Amygdala (tissue), 56 donors: ENCODE measurements at places on chromosomes 13 and 19.
A peak's percentile ranks its signal among the peaks of the same experiment; 100 is the strongest.

DNA sequence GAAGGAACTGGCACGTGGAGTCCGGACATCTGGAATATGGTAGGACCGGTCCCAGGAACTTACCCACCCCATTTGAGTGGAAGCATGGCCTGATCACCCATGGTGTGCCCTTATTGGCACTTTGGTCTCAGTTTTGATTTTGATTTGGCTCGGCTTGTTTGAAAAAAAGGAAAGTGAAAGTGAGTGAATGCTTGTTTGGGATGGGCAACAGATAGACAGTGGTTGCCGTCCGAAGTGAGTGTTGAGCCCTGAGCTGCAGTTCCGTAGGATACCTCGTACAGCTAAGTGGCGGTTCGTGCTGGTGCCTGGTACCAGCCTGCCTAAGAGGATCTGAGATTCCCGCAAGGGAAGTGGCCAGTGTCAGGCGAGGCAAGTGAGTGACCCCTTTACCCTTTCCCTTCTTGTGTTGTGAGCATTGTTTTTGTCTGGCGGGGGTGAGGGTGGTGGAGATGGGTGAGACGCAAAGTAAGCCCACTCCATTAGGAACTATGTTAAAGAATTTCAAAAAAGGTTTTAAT is 605.8 kb downstream of the UQCRFS1 start:
- no peak for DNase-seq

GRCh38 chr13:47025791-47026447 is 129.1 kb upstream of the HTR2A start:
- no peak for DNase-seq

DNA sequence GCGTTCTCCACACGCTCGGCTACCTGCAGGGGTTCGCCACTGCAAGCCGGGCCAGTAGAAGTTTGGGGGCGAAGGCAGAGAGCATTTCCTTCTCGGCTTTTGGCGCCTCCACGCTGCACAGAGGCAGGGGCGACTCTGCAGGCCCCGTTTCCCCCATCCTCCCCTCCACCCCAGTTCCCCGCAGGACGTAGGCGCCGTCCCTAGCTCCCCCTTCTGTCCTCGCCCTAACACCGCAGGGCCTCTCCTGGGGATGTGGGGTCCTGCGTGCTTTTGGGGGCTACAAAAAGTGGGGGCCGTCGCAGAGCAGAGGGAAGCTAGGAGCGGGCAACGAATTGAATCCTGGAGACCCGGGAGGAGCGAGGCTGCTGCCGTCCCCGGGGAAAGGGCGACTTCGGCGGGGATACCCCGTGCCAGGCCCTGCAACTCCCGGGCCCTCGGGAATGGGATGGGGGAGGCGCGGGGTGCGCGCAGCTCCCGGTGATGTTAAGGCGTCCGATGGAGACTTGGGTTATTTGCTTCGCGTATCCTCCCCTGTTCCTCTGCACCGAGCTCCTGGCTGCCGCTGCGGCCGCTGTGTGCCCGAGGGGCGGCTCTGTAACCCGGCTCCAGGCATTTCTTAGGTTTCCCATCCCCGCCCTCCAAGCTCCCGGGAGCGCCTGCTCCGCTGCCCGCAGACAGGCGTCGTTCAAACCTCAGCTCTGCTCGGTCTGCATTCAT is 255.9 kb upstream of the SOX21 start:
- DNase-seq = peak; percentile 33

DNA sequence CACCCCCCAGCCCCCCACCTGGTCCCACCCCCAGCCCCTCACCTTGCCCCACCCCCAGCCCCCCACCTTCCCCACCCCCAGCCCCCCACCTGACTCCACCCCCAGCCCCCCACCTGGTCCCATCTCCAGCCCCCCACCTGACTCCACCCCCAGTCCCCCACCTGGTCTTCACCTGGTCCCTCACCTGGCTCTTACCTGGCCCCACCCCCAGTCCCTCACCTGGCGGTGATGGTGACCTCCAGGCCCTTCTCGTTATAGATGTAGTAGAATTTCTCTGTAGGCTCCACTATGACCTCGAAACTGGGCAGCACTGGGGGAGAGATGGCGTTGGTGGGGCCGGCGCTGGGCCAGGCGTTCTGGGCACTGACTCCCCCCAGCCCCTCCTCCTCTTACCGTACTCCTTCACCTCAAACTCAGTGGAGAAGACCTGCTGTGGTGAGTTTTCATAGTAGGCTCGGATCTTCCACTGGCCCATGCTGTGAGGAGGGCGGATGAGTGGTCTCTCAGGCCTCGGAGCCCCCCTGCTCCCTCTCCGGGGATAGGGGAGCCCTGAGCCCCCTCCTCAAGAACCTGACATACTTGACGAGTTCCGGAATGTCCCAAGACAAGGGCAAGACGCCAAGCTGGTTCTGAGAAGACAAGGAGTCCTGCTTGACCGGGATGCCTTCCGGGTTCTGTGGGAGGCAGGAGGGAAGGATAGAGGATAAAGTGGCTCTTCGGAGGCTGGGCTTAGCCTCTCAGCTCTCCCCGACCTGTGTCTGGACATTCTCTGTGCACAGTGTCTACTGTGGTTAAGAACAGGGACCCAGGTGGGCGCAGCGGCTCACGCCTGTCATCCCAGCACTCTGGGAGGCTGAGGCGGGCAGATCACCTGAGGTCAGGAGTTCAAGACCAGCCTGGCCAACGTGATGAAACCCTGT is 6.4 kb downstream of the C3 start:
- no peak for DNase-seq

- DNase-seq = no peak
Observed at GRCh38 chr13:24233351-24233901, 72.9 kb downstream of the SPATA13 start.

DNA sequence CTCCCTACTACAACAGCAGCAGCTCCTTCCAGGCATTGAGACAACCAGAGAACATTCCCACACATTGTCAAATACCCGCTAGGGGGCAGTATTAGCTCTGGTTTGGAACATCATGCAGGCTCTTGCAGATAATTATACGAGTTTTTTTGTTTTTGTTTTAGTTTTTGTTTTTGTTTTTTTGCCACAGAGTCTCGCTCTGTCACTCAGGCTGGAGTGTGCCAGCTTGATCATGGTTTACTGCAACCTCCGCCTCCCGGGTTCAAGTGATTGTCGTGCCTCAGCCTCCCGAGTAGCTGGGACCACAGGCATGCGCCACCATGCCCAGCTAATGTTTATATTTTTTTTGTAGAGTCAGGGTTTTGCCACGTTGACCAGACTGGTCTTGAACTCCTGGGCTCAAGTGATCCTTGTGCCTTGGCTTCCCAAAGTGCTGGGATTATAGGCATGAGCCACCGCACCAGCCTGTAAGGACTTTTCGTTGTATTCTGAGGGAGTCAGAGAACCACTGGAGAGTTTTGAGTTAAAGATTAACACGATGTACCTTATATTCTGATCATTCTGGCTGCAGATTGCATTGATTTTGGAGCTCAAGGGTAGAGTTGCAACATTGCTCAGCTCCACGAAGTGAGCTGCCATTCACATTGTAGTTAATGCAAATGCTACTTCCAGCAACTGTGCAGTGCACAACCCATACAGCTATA is 41.7 kb upstream of the CEACAM20 start:
- peak; percentile 32 for DNase-seq

DNA sequence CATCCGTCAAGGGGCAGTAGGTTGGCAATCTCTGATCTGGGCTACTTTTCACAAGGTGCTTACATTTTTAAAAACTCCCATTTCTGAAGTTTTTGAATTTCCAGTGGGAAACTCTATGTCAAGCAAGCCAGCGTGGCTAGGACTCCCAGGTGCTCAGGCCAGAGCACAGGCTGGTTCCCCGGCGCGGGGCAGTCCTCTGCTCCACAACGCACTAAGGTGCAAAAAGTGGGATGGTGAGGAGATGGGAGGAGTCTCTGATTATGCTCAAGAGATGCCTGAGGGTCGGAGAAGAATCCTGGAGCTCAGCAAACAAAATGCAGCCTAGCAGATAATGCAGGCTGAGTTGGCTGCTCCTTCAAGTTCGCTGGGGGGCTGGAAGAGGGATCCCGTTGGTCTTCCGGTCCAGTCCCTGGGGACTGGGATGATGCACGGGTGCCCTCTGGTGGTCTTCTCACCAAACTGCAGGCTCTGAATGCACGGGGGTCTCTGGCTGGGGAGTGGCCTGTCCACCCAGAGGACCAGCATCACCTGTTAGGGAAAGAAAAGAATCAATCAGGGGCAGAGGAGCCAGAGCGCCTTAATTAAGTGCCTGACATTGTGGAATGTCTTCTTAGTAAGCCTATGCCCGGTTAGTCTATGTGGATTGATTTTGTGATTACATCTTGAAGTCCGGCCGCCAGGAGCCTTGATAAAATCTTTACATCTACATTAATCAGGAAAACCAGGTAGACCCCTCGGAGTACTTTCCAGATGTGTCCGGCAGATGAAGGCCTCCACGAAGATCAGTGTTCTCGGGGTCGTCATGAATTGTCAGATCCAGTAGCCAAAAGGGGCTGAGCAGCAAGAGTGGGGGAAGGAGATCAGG is 244.4 kb upstream of the MAB21L1 start:
- DNase-seq = no peak
